ENCODE measurements at places on chromosomes 1 and 21.

DNA sequence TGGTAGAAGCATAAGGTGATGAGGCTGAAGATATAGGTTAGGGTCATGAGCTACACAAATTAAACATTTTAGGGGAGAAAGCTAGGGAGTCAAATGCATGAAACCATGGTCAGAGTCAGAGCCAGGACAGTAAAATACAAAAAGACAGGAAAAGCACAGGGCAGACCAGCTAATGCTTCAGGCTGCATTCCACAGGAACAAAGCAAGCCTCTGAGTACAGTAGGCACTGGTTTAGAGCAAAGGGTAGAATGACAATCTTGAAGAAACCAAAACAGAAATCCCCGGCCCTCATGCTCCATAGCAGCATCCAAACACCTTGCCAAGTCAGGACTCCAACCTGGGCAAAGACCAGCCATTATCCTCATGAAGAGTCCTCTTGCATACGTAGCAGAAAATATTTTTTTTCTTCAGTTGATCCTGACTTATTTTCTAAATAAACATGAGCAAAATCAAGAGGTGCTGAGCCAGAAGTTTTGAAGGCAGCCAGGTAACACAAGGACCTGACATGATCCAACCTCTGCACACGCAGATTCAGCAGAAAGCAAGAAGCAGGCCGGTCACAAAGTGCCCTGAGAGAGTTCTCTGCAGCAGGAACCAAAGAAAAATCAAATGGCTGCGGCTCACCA is 273.1 kb downstream of the TTLL7 start:
- no peak for DNase-seq

- DNase-seq = no peak
These were observed 47.6 kb upstream of the HOOK1 start for GRCh38 chr1:59767119-59767518.

DNA sequence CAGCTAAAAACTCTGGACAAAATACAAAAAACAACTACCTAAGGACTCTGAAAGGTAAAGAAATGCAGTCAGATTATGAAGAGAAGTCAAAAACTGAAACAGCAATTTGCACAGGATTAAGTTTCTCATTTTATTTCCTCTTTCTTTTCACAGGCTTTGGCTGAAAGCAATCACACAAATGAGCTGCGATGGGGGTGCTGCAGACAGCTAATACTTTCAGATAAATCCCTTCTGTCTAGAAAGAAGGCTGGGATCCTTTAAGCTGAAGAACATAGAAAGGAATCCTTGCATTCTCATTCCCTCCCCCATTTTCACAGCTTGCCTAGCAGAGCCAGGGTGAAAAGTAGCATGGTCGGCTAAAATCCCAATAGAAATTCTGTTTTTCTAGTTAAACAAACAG is 32.0 kb upstream of the PRDX6 start:
- DNase-seq = no peak

- no peak for DNase-seq
These were observed 69.1 kb upstream of the JUN start for GRCh38 chr1:58852731-58853485.

- DNase-seq = peak; percentile 81
These were observed 45.7 kb downstream of the FYB2 start for GRCh38 chr1:56773341-56774066.

DNA sequence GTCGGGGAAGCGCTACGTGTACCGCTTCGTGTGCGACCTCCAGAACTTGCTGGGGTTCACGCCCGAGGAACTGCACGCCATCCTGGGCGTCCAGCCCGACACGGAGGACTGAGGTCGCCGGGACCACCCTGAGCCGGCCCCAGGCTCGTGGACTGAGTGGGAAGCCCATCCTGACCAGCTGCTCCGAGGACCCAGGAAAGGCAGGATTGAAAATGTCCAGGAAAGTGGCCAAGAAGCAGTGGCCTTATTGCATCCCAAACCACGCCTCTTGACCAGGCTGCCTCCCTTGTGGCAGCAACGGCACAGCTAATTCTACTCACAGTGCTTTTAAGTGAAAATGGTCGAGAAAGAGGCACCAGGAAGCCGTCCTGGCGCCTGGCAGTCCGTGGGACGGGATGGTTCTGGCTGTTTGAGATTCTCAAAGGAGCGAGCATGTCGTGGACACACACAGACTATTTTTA is 17.1 kb downstream of the ETS2 start:
- DNase-seq = no peak

DNA sequence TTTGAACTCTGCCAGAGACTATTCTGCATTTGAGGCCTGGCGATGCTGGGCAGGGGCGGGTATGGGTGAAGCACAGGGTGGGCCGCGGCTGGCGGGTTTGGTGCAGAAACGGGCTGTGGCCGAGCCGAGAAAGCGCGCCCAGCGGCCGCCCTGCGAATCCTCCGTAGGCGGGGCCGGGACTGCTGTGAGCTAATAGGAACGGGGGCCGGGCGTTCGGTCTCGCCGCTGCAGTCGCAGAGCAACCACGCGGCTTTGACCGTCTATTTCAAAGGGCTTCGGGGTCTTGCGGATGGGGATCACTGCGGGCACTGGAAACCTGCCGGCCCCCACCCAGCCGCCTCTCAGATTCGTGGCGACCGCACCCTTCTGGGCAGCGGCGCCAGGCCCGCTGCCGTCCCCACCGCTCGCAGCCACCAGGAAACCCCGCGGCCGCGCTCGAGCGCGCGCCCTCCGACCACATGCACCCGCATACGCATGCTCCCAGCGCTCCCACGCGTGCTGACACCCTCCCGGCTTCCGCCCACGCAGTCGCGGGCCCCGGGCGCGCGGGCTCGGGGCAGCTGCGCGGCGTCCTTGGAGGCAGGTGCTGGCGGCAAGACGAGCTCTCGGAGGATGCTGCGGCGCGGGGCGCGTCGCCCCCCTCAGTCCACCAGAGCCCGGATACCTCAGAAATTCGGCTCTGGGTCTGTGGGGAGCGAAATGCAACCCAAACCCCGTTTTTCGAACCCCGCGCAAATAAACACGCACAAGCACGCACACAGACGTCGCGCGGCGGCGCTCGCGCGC is 32.6 kb downstream of the DNTTIP2 start:
- peak; percentile 81 for DNase-seq
